Stimulated activated CD8-positive, alpha-beta memory T cell treated with anti-CD3 and anti-CD28 coated beads, Interleukin-15, amount 100 ng/mL, for 48 hours (primary cell): ENCODE measurements at places on chromosomes 12 and 14.

DNA sequence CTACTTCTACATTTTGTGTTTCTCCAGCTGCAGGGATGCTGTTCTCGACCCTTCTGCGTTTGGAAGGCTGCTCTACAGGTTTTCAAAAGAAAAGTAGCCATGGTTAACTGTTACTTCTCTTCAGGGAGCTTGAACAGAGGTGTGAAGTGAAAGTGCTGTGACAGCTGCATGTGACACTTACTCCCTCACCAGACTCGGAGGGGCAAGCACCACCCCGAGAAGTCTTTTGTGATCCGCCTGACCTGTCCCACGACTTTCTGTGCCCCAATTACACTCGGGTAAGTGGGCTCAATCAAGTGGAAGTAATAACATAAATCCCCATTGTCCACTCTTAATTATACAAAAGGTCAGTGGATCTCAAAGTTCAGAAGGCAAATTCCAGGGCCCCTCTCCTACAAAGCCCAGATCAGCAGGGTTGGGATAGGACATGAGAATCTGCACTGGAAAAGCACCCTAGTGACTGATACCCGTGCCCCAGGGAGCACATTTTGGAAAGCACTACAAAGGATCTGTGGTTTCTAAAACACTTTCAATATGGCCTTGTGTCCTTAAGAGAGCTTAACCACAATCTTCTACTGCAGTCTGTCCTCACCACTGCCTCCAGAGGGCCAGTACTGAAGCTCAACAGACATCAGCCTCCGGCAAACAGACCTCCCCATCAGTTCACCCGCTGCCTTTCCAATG, 11.5 kb downstream of the FICD start:
- no peak for DNase-seq

GRCh38 chr12:111166779-111167540, 201.9 kb downstream of the PHETA1 start:
- no peak for DNase-seq

DNA sequence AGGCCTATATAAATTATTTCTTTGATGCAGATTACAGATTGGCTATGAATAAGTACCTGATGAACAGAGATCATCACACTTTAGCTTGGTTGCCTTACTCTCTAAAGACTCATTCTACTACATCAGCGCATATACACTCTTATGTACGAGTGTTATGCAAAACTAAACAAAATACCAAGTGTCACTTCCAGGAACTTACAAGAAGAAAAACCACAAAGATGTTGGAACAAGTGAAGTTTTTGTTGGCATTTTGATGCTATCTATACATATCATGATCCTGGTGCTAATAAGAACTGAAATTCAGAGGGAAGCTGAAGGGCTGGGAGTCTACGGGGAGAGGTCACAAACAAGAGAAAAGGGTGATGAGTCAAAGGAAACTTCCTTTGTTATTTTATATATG, 47.9 kb upstream of the CERS5 start:
- no peak for DNase-seq

- no peak for DNase-seq
These were observed 474.8 kb downstream of the TMTC2 start for GRCh38 chr12:83161456-83161855.
